ENCODE measurements at places on chromosomes 6 and 20.
A peak's percentile ranks its signal among the peaks of the same experiment; 100 is the strongest.

DNA sequence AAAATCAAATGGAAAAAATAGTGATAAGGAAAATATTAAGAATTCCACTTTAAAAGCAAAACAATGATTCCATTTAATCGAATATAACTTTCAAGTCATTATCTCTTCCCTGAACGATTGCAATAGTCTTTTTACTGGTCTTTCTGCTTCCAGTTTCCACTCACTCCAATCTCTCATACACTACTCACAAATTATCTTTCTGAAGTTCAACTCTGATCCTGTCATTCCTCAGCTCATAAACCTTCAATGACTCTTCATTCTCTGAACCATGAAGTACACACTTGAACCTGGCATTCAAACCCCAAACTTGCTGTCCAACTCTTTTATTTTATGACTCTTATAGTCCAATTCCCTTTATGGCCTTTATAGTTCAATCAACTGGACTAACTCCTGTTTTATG lies 304.1 kb upstream of the TCF21 start:
- no peak for DNase-seq

DNA sequence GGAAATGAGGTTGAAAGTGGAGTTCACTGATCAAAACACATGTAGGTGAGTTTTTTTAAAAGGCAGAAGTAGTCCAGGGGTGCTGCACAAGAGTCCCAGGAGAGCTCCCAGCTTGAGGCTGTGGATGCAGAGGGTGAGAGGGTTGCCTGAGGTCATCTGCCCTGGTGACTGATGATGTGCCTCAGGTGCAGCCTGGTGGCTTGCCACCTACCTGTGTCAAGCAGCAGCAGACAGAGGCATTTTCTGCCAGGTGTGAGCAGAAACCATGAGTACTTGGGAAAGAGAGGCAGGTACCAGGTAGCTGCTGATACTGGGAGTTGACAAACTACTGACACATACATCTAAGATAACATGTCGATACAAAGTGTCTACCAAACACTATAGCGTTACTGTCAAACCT lies 92.5 kb downstream of the SCP2D1 start:
- no peak for DNase-seq

GRCh38 chr6:113694278-113695077 lies 162.7 kb upstream of the MARCKS start:
- DNase-seq: no peak

- DNase-seq: no peak
These were observed 94.2 kb downstream of the STXBP5 start for GRCh38 chr6:147298461-147298860.

- no peak for DNase-seq
These were observed 190.8 kb downstream of the TBC1D32 start for GRCh38 chr6:121143476-121143875.

- no peak for DNase-seq
These were observed 20.1 kb upstream of the ZNF451 start for GRCh38 chr6:57069920-57070331.

GRCh38 chr20:37228082-37228481 lies 33.5 kb downstream of the GHRH start:
- no peak for DNase-seq

DNA sequence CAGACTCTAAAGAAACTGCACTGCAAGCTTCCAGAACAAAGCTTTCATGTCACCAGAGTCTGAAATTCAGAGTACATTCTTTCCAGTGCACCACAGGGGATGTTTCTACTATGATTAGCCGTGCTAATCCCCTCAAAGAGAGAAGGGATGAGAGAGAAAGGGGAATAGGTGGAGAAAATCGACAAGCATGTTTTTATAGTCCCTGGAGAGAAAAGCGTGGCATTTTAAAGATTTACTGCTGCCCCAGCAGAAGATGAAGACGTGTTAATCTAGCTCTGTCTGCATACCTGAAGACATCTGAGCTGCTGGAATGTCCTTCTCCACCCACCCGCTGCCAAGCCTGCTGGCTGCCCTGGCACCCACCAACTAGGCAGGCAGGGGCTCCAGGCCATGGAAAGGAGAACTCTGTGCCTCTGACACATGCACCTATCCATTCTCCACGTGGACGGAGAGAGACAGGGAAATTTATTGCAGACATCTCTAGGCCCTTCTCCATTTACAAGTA lies 4.1 kb downstream of the MYLK4 start:
- no peak for DNase-seq

DNA sequence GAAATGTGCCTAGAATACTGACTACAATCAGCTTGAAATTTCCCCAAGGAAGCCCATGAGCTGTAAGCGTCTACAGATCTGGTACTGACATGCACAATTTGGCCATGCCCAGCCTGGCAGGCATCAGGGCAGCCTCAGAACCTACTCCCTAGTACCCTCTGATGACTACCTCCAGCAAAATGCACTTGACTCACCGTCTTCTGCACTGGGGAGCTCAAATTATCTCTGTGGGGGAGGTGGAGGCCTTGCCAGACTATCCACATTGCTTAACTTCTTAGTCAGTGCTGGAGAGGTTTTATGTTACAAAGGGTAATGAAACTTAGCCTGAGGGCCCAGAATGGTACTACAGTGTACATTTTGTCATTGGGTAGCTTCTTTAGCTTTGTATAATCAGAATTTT lies 126.0 kb upstream of the ADGRF1 start:
- DNase-seq: no peak

- DNase-seq: no peak
These were observed 61.9 kb upstream of the NRSN1 start for GRCh38 chr6:24064106-24064505.

DNA sequence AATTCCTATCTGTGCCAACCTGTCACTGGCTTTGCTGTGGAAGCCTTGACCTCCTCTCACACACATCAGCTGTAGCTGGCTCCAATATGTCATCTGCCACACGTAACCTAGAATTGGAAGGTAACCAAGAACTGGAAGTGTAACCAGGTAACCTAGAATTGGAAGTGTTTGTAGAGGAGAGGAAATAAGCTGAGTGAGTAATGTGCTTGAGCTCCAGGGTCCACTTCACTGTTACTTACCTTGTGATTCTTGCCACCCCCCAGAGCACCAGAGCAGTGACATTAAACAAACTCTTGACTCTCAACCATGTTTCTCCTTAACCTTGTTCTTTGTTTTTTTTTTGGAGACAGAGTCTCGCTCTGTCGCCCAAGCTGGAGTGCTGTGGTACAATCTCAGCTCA lies 350.5 kb downstream of the NRN1 start:
- DNase-seq: no peak

DNA sequence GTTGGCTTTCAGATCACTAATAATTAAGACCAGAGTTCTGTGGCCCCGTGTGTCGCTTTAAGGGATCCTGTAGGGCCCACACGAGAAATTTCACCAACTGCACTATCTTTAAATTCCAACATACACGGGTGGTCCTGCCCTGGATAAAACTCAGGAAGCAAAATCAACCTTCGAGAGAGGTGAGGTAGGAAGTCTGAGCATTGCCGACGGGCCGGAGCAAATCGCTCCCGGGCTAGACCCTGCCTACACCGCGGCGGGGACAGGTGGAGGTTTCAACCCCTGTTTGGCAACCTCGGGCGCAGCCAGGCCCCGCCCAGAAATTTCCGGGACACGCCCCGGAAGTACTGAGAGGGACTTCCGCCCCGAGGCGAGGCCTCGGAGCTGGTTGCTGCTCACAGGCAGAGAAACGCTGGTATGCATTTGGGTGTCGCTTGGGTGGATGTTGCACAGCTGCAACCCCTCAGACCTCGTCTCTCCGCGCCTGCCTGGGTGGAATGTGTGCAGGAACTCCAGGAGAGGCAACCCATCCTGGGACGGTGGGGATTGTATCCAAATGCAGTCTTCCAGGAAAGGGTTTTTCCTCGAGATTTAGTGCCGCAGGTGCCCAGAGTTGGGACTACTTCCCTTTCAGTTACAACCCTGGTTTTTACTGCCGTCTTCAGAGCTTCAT lies 19.9 kb downstream of the ZKSCAN8 start:
- DNase-seq: peak; percentile 81

GRCh38 chr20:3871550-3872265 lies 17.5 kb upstream of the PANK2 start:
- no peak for DNase-seq
